ENCODE measurements at places on chromosomes 5 and 9. TPM values are rescaled to one million over a fixed set of nuclear protein-coding genes. Genes with fewer than 3 reads are reported as not detected.

Gene CLIC3
- 3.9 TPM for polyA plus RNA-seq

DNA sequence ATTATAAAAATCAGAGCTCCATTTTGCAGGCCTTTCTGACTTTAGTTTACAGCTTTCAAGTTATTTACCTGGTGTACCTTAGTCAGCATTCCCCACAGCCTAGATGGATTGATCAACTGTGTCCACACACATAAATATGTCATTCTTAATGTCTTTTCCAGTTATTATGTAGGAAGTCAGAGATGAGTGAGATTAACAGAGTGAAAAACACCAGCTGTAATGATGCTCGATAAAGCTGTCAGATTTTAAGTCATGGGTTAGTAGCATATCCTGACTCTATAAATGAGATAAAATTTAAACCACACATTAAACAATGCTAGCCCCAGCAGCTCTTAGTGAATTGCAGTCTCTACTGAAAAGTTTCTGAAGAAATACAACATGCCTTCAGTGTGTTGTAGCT, 48.9 kb downstream of the NUDT12 start:
- DNase-seq = no peak

- no peak for DNase-seq
Observed at GRCh38 chr9:5787759-5788302, 45.1 kb downstream of the ERMP1 start.

DNA sequence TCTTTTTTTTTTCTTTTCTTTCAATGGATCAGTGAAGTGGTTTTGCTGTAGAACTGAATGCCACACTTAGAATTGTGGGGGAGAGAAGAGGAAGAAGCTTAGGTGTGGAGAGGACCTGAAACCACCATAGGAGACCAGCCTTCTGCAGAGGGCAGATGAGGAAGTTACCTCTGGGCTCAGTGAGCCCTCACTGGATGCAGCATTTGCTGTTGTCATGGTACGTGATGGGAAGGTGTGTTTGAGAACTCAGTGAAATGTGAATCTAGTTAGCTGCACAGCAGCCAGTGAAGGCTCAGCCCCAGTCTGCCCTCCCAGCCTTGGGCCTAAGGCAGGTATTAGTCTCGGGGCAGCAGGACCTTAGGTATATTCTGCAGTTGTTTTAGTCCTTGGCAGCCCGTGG, 17.5 kb downstream of the CYFIP2 start:
- no peak for DNase-seq

- no peak for DNase-seq
Observed at GRCh38 chr5:56668996-56669395, 146.4 kb upstream of the MAP3K1 start.

Gene HAVCR2
- 0.05 TPM for polyA plus RNA-seq

GRCh38 chr5:54062958-54063357, 247.4 kb downstream of the ARL15 start:
- DNase-seq = peak; percentile 46

Gene NME5
- 1.3 TPM for polyA plus RNA-seq

DNA sequence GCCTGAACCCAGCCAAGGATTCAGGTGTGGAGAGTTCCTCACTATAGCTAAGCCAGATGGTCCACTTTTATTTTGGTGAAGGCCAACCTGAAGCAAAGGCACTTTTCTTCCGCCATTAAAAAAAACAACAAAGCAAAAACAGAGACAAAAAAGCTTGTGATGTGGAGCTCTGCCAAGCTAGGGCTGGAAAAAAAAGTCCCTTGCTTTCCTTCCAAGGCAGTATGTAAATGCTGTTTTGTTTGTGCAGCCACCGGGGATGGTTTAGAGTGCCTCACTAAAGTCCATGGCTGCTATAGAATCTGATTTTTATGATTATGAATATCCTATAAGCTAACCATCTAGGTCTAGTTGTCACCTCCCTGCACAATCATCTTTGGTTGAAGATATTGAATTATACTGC, 14.9 kb downstream of the MEGF10 start:
- no peak for DNase-seq

DNA sequence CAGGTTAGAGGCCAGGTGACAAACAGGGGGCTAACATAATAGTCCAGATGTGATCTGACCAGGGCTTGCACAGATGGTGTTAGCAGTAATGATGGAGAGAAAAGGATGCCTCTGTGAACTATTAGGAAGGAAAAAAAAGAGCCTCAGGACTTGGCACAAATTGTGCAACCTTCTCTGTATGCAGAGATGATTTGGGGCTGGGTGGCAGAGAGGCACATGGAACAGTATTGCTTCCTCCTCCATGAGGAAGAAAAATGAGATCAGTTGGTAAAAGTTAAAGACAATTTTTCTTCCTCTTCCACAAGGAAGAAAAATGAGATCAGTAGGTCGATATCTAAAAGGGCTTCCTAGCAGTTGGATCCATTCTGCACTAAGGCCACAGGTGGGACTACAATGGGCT, 13.9 kb upstream of the ANXA6 start:
- DNase-seq = no peak

Gene PCDHA6
- polyA plus RNA-seq = 0.02 TPM

GRCh38 chr9:137342482-137342881, 40.4 kb upstream of the NRARP start:
- DNase-seq = no peak

- DNase-seq = no peak
Observed at GRCh38 chr5:181086884-181087205, 44.1 kb downstream of the OR2V1 start.

DNA sequence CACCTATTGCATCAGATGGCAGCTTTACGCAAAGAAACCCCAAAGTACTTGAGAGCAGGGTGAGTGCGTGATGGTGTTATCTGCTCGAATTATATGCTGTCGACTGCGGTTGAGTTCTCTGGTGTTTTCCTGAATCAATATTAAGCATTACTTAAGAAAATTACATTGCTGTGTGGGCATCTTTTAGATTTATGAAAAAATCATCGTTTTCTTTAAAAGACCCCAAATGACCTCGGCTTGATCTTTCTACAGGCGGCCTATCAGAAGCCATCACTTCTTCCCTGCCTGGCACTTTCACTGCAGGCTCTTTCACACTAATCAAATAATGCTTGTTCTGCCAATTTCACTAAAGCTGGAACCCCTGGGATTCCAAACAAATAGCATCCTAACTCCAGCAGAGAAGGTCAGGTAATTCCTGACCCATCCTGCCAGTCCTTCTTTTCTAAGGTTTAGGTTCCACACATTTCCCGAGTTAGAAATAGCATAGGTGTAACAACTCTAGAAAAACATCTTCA, 1.7 kb downstream of the UBE2QL1 start:
- DNase-seq = no peak

Gene SLC24A2
- polyA plus RNA-seq = not detected

GRCh38 chr5:139306197-139306596, 12.7 kb downstream of the MATR3 start:
- no peak for DNase-seq

DNA sequence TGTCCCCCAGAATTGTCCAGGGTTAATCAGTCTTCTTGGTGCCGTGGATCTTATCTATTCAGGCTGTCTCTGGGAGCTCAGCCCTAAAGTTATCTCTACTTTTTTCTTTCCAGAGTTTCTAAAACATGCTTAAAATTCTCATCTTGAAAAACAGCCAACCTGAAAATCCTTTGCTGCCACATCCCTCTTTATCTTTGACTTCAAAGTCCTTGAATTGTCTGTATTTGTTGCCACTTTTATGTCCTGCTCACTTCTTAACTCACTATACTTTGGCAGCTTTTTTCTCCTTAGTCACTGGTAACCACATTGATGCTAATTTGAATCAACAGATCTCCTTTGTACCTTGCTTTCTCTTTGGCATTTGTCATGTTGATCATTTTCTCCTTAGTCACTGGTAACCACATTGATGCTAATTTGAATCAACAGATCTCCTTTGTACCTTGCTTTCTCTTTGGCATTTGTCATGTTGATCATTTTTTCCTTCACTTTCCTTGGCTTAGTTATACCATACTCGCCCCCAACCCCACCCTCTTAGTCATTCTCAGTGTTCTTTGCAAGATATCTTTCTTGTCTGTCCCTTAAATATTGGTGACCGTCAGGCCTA, 8.5 kb downstream of the DMXL1 start:
- DNase-seq = no peak

Gene XPA
- polyA plus RNA-seq = 2.2 TPM

DNA sequence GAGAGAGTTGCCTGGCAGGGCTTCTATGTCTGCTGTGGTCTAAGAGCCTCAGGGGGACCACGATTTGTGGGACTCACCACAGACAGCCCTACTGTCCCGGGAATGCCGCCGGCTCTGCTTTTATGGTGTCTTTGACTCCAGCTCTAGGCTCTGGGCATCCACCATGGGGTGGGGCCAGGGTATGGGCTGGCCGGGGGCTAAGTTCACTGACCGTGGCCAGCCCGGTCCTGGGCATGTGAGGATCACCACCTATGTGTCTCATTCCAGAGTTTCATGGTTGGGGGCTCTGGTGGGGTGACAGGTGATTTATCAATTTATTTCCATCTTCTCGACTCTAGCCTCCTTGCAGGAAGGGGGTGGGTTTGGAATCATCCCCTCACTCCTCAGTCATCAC, 139.4 kb downstream of the GADD45G start:
- no peak for DNase-seq

DNA sequence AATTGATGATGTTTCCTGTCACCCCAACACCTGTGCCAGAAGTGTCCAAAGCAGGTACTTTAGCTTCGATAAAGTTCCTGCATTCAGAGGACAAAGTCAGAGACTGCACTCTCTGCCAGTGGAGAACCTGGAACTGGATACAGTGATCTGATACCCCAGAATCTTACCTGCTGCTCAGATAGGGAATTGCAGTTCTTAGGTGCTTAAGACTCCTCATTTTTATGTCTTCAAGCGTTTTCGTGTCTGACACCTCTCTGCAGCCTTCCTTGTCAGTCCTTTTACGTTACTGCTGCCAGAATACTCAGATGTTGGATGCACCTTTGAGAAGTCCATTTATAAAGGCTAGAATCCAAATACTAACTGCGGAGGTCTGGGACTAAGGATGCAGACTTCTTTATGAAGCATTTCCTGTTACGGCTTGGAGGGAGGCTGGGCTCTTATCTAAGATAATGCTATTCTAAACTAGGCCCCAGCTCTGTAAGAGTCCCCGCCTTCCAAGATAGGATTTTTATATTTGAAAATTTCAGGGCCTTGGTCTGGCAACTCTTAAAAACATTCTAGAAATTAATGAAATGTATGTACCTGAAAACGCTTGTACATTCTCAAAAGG, 1.9 kb downstream of the ISOC1 start:
- DNase-seq = no peak

GRCh38 chr5:173729079-173729765, 112.8 kb upstream of the BOD1 start:
- no peak for DNase-seq

Gene SLC6A18
- not detected for polyA plus RNA-seq

- no peak for DNase-seq
Observed at GRCh38 chr5:78004559-78004958, 228.4 kb upstream of the TBCA start.

Gene TTC33
- 7.4 TPM for polyA plus RNA-seq

Gene DDX31
- polyA plus RNA-seq = 13.7 TPM

- DNase-seq = no peak
Observed at GRCh38 chr5:161261668-161262323, 284.7 kb downstream of the GABRB2 start.

GRCh38 chr5:123154886-123155445, 65.9 kb downstream of the PRDM6 start:
- DNase-seq = no peak

GRCh38 chr9:21110708-21111576, 30.7 kb downstream of the IFNW1 start:
- no peak for DNase-seq

Gene ANKRD34B
- not detected for polyA plus RNA-seq

Gene ZNF879
- polyA plus RNA-seq = 2.1 TPM

DNA sequence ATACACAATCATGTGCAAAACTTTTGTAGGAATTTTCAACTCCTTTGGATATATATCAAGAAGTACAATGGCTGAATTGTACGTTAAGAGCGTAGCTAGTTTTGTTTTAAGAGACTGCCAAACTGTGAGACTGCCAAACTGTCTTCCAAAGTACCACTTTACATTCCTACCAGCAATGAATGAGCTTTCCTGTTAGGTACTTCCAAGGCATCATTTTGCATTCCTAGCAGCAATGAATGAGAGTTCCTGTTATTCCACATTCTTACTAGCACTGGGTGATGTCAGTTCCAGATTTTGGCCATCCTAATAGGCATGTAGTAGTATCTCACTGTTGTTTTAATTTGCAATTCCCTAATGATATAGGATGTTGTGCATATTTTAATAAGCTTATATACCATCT, 219.3 kb downstream of the KCNN2 start:
- DNase-seq = no peak

DNA sequence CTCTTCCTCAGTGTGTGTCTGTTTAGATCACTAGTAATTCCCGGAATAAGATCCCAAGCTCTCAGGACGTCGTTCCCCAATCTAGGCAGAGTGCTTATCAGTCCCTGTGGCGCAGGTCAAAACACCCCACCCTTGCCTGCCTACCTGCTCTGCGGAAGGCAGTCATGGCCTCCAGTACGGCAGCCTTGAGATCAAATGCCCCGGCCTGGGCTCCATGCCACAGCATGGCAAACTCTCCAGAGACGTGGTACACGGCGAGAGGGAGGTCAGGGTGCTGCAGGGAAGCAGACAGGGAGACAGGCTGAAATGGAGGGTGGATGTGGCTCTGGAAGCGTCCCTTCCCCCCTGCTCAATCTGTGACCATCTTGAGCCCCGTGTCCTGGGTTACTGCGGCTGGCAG, 12.0 kb upstream of the HDHD3 start:
- no peak for DNase-seq

- DNase-seq = no peak
Observed at GRCh38 chr9:123424131-123424530, 68.1 kb downstream of the CRB2 start.

DNA sequence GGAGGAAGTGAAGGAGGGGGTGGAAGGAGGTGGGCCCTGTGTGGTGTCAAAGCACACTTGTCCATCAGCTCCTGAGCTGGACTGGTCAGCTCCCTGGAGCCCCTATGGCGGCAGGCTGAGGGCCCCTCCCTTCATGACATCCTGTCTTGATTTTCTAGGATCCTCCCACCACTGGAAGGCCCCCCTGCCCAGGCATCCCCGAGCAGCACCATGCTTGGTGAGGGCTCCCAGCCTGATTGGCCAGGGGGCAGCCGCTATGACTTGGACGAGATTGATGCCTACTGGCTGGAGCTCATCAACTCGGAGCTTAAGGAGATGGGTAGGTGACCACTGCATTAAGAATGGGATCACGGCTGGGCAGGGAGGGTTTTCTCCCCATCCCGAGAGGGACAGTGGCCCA, 34.2 kb downstream of the JADE2 start:
- no peak for DNase-seq

Gene PITX1
- polyA plus RNA-seq = 14.3 TPM

Gene GARIN3
- not detected for polyA plus RNA-seq

DNA sequence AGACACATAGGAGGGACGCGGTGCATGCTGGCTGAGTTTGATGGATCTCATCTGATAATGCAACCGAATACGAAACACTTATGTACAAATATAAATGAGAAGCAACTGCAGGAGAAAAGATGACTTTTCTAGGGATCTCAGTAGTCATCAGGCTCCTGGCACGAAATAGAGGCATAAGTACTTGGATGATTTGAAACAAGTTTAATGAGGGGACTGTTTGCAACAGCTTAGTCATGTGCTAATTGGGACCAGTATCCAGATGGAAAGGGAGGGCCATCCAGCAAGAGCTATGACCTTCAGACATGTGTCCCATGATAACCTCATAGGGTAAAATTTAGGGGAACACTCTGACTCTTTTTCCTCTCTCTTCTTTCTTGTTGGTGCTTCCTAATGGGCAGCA, 123.0 kb downstream of the EGFLAM start:
- DNase-seq = no peak
